Skin of body (tissue), 3 donors: ENCODE measurements at places on chromosomes 1 and 21.
A peak's percentile ranks its signal among the peaks of the same experiment; 100 is the strongest.

DNA sequence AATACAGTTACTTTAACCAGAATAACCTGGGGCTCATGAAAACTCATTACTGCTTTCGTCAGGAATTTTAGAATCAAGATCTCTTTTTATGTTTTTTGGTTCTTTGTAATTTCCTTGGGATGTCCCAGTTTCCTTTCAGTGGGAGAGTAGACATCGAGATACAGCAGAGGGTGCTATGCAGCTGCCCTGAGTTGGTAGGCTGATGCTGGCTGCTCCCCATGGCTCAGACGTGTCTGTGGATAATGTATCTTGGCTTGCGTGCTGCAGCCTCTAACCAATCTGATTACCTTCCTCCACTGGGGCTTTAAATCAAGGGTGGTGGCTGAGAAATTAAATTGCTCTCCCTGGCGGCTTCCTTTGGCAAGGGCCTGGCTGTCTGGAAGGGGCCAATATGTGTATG, 253.7 kb downstream of the CACNA1E start:
- DNase-seq: no peak

DNA sequence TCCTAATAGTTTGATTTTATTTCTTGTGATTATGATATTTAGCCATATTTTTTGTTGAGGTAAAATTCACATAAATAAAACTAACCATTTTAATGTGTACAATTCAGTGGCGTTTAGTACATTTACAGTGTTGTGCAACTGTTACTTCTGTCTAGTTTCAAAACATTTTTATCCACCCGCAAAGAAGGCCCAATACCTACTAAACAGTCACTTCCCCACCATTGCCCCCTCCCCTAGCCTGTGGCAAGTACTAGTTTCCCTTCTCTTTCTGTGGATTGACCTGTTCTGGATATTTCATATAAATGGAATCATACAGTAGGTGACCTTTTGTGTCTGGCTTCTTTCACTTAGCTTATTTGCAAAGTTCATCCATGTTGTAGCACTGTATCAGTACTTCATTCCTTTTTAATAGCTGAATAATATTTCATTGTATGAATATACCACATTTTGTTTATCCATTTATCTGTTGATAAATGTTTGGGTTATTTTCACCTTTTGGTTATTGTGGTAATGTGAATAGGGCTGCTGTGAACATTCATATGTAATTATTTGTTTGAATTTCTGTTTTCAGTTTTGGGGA, 4.1 kb downstream of the FLVCR1 start:
- no peak for DNase-seq

GRCh38 chr1:213381572-213382084, 330.6 kb downstream of the RPS6KC1 start:
- DNase-seq: no peak

DNA sequence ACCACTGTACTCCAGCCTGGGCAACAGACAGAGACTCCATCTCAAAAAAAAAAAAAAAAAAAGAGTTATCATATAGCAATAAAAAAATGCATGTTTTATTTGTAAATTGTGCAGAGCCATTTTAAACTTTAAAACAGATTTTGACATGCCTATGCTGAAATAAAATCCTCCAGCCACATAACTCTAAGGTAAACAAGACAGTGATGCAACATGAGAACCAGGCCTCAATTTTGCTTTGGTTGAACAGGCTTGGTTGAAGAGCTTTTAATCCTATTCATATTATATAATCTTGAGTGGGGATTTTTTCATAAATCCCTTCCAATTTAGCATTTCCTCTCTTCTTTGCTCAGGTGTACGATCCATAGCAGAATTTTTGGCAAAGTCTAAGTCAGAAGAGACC, 26.1 kb downstream of the ARMH1 start:
- no peak for DNase-seq

DNA sequence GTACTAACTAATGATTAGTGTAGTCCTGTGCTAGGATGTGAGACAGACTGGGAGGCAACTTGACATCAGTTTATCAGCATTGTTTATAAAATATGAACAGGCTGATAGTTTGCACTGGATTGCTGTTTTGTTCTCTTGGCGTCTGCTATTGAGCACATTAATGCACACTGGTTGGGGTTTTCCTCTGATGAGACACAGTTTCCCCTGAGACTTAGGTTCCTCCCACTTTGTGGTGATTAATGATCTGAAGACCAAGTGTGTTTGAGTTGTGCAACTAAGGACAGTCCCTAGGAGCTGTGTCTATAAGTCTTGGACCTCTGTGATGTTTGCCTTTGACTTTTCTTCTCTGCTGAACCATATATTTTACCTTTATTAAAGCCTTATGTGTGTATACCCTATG, 1015.4 kb downstream of the AMY1C start:
- peak; percentile 50 for DNase-seq

- DNase-seq: no peak
These were observed 142.4 kb downstream of the MACF1 start for GRCh38 chr1:39346872-39347271.

- DNase-seq: no peak
These were observed 44.1 kb downstream of the NGF start for GRCh38 chr1:115293899-115294298.

DNA sequence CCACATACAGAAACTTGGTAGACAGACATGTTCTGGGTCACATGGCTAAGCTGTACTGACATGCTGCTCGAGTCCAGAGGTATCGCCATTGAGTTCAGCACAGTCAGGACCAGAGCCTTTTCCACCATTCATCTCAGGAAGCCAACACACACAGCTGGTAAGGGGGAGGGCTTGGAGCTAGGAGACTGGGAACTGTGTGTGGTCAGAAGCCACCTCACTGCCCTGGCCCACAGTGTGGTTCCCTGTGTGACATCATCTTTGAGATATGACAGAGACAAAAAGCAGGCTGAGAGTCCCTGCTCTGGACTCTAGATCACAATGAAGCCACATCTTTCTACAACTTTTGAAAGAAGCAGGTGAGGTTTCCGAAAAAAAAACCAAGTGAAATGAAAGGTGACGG, 107.2 kb downstream of the SIM2 start:
- DNase-seq: no peak

GRCh38 chr1:15120251-15120945, 33.1 kb upstream of the TMEM51 start:
- no peak for DNase-seq
